Bladder microvascular endothelial cell (primary cell): ENCODE measurements at places on chromosomes 2 and 18. TPM values are rescaled to one million over a fixed set of nuclear protein-coding genes. Genes with fewer than 3 reads are reported as not detected.

The MARCO gene
- not detected in 2 replicates for total RNA-seq

The PTPRN gene
- total RNA-seq = 0.16 TPM in 1 of 2 replicates, not detected in the other

The CPLX4 gene
- not detected in 2 replicates for total RNA-seq

The VAMP8 gene
- 6.2 and 10.1 TPM in 2 replicates for total RNA-seq

The ICOS gene
- total RNA-seq = not detected in 2 replicates

The IL1RL1 gene
- 3.1 and 3.3 TPM in 2 replicates for total RNA-seq

The GREB1 gene
- total RNA-seq = 0.06 TPM in 1 of 2 replicates, not detected in the other

The CBLN2 gene
- total RNA-seq = not detected in 2 replicates

The PSMA8 gene
- total RNA-seq = not detected in 2 replicates

The REG1B gene
- total RNA-seq = not detected in 2 replicates

The CSRNP3 gene
- under 0.01 and 0.82 TPM in 2 replicates for total RNA-seq

The SP5 gene
- total RNA-seq = not detected in 2 replicates

The TCF23 gene
- not detected in 2 replicates for total RNA-seq

The PLCD4 gene
- 0.32 and 1.5 TPM in 2 replicates for total RNA-seq

The SLC5A7 gene
- total RNA-seq = not detected in 2 replicates

The AQP12B gene
- total RNA-seq = not detected in 2 replicates

The C2orf80 gene
- not detected in 2 replicates for total RNA-seq

The MSH2 gene
- 22.7 and 40.8 TPM in 2 replicates for total RNA-seq

The THSD7B gene
- total RNA-seq = not detected in 2 replicates

The GKN1 gene
- not detected in 2 replicates for total RNA-seq

The GTF3C2 gene
- total RNA-seq = 18.3 and 38.1 TPM in 2 replicates

The CYP27C1 gene
- not detected in 2 replicates for total RNA-seq

The CFAP65 gene
- not detected in 2 replicates for total RNA-seq

The PPM1G gene
- 113 and 147 TPM in 2 replicates for total RNA-seq

The LOXHD1 gene
- 0.06 and 0.16 TPM in 2 replicates for total RNA-seq

The SH3RF3 gene
- total RNA-seq = 3.1 and 12.3 TPM in 2 replicates

The GPR35 gene
- total RNA-seq = 0.16 and 0.50 TPM in 2 replicates

The GPAT2 gene
- 11.3 and 13.9 TPM in 2 replicates for total RNA-seq

The TMEM17 gene
- 0.65 and 1.1 TPM in 2 replicates for total RNA-seq
